ENCODE measurements at places on chromosomes 2 and 18.

DNA sequence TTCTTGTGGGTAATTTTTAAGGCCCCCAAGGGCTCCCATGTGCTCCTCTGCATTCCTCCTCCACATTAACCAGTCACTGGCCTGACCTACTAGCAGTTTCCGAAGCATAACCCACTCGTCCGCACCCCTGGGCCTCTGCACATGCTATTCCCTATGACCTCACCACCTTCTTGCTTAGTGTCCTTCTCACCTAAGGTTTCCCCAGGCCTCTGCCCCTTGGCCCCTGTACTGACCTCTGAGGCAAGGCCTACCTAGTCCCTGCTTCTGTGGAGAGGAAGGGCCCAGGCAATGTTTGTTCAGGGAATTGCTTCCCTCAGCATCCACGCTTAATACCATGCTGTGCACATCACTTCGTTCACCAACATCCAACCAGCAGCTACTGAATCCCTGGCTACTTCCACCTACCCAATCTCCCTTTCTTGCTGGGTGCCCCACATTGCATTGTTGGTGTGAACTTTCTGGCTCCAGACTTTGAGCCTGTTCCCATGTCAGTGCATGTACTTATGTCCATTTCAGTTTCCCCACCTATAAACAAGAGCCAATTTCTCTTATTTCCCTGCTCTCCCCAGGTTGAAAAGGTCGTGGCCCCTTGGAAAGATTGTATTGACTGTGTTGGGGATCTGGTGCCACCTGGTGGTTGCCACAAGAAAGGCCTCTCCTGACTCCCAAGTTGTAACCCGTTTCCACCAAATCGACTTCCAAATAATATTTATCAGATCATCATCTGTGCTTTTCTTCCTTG is 19.2 kb upstream of the TMEM177 start:
- DNase-seq, result no peak

DNA sequence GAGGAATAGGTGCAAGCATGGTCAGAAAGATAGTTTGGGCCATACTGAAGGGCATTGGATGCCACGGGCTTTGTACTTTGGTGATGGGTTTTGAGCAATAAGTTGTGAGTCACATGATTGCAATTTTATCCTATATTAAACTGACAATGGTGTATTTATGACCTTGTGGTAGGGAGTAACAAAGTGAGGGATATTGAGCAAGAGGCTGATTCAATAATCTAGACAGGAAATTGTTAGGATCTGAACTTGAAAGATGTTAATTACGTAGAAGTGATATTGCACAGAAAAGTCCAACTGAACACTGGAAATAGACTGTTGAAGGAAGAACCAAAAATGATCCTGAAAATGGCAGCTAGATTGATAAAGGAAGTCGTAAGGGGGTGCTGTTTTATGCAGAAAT is 46.6 kb upstream of the TCF4 start:
- DNase-seq, result no peak

DNA sequence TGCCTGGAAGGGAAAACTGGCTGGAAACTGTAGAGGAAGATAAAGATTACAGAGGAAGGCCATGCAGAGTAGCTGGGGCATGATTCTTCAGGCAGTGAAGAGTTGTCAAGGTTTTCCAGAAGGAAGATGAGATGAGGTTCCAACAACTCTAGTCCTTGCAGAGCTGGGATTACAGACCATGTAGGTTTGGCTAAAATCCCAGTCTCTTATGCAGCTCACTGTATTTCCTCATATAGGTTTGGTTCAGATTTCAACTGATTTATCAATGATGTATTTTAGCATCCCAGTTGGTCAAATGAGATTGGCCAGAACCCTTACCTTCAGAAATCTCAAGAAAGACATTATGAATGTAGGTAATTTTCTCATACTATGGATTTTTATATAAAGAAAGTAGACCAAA is 16.4 kb downstream of the FAP start:
- DNase-seq, result no peak

DNA sequence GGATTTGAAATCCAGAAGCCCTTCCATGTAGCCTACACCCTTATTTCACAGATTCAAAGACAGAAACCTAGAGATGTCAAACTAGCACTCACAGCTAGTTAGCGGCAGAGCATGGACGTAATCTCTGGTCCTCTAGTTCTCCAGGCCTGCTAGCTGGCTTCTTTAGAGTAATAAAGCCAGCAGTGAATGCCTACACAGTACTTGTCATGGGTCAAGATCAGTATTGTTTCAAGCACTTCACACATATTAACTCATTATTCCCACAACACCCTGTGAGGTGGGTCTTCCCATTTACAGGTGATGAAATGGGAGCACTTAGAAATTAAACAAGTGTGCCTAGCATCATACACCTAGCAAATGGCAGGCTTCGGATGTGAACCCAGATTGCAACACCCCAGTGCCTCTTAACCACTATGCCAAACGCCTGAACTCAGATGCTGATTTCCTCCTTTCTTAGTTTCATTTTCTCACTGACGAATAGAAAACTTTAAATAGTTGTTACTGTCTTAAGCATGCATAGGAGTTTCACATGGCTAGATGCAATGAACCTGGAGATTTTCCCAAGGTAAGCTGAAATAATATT is 14.5 kb upstream of the ZBTB14 start:
- no peak for DNase-seq

DNA sequence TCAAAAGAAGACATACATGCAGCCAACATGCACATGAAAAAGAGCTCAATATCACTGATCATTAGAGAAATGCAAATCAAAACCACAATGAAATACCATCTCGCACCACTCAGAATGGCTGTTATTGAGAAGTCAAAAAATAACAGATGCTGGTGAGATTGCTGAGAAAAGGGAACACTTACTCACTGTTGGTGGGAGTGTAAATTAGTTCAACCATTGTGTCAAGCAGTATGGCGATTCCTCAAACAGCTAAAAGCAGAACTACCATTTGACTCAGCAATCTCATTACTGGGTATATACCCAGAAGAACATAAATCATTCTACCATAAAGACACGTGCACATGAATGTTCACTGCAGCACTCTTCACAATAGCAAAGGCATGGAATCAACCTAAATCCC is 95.5 kb upstream of the XIRP2 start:
- DNase-seq, result no peak

- DNase-seq, result no peak
Observed at GRCh38 chr18:11091746-11092145, 57.6 kb downstream of the PIEZO2 start.

DNA sequence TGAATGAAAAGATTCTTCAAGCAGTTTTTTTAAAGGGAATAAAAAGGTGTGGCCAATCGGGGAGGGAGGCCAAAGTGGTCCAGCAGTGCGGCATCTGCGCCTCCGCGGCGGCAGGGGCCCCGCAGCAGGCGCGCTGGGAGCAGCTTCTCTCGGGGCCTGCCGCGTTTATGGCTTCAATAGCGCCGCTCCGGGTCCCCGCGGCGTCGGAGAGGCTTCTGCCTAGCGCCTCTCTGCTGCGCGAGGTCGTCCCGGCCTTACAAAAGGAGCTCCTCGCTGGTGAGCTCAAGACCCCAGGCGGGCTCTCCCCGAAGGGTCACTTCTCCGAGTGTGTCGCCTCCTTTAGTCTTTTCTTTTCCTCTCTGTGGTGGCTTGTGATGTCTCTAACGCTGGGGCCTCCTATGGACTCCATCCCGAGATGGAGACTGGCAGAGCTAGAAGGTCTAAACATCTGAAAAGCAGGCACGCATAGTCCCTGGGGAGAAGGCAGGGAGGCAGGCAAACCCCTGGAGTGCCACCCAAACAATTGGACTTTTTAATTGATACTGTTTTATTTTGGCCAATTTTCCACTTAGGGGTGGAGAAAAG is 67.1 kb downstream of the SUMO1 start:
- no peak for DNase-seq

DNA sequence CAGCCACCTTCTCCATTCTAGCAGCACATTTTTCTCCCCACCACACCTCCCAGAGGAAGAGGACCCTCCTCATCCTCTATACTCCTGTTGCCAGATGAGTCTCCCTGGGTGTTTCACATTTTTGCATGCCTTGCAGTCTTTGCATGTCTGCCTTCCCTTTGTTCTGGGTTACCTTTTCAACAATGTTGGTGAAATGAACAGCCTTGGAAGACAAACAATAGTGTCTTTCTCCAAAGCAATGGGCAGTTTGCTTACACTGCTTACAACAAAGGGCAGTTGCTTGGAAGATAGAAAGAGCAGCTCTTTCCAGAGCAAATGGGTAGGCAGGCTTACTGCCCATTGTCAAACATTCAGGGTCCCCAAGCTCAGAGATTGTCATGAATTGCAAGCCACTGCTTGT is 14.5 kb upstream of the SEH1L start:
- DNase-seq, result no peak

DNA sequence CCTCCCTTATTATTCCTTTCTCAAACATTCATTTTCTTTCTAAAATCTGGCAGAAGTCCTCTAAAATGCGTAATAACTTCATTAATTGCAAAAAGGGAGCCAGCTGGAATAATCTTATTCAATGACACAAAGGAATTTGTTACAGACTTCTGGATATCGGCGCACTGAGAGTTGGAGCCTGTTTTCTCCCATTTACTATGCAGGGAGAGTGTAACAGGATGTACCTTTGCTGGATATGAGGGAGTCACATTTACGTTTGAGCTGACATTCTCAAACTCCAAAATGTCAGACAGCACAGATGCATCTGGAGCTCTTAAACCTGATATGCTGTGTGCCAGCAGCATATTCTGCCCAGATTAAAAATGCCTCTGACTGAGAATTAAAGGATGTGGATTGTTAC is 275.3 kb downstream of the TMX3 start:
- no peak for DNase-seq

GRCh38 chr2:216621292-216621691 is 11.9 kb upstream of the IGFBP2 start:
- DNase-seq, result no peak

DNA sequence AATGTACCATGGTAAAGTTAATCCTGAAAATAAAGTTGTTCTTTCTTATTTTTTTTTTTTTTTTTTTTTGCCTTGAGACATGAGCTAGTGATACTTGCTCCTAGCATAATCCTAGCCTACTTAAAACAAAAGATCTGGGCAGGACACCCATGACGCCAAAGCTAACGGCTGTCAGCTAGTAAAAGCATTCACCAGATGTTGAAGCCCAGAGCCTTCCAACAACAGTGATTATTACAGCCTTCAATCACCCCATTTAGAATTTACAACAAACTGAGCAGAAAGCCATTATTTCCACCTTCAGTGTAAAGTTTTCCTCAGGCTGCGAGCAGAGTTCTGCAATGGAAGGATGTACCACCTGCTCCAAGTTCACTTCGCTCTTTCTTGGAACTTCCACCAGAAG is 259.5 kb downstream of the SP3 start:
- DNase-seq, result no peak

DNA sequence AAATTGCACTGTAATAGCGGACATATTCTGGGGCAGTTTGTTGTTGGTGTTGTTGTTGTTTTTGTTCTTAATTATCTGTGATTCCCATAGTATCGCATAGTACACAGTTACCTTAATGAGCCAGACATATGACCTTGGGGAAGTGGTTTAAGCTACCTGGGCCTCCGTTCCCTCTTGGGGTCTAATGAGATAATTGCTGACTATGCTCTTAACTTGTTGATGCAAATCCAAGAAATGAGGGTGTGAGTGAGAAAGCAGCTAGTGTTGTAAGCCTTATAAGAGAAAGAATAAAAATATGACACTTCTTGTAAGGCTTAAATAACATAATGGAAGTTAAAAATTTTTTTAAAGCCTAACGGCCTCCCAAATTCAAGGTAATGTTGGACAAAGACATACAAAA is 7.1 kb downstream of the NMI start:
- no peak for DNase-seq

DNA sequence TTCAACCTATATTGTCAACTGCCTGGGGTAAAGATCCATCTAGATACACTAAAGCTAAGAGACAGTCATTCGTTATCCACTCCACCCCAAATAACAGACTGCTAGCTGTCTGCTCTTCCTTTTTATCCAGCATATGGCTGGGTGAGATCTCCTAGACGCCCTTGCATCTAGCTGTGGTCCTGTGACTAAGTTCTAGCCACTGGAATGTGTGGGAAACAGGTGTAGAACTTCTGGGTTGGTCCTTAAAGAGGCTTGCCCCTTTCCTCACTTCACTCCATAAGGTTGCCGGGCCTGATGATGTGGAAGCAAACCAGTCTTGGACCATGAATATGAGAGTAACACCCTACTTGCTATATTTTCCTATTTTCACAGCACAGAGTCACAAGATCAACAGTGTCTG is 3.2 kb downstream of the COA5 start:
- DNase-seq, result no peak

DNA sequence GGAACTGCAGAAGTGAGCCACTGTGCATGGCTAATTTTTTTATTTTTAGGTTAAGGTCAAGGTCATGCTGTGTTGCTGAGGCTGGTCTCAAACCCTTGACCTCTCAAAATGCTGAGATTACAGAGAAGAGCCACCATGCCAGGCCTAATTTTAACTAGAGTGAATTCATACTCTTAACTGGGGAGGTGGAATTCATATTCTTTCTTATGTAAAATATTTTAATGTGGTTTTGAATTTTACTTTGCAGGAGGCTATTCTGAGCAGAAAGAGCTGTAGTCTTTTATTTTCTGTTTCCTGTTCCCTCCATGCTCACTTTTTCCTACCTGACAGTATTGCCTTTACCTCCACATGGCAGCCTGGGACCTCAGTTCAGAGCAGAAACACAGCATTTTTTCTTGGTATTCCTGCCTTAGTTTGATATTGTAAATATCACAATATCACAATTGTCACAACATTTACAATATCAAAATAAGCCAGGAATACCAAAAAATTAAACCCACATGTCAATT is 37.1 kb upstream of the CCNYL1 start:
- no peak for DNase-seq

- no peak for DNase-seq
Observed at GRCh38 chr2:71667256-71668182, 214.2 kb downstream of the DYSF start.

DNA sequence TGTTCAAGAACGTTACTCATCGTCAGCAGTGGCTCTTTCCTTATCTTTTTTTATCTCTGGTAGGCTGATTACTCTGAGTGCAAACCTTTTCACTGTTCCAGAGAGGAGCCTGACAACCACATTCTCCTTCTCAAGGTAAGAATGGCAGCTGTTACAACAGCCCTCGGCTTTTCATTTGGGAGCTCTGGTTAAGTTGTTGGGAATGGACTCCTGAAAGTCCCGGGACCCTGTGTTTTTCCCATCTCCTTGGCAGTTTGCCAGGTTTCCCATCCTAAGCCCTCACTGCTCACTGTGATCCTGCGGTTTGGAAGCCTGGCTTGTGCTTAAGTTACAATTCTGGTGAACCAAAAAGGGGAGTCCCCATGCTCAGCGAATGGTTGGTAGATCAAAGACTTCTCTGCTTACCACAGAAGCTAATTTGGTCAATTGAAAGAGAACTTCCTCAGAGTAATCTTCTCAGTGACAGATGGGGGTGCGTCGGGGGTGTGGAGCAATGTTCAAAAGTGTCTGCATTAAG is 122.3 kb downstream of the LYPD6B start:
- no peak for DNase-seq

GRCh38 chr2:64757126-64757525 is 103.4 kb upstream of the SERTAD2 start:
- DNase-seq, result no peak

Measured in H54 (cell line).